ENCODE measurements at places on chromosomes 3 and 15.

GRCh38 chr3:130857336-130858026, 36.4 kb upstream of the ATP2C1 start:
- DNase-seq = no peak

- no peak for DNase-seq
Measured at GRCh38 chr3:51662456-51662855, 8.6 kb upstream of the TEX264 start.

- DNase-seq = no peak
Measured at GRCh38 chr3:114111060-114111770, 54.7 kb downstream of the QTRT2 start.

DNA sequence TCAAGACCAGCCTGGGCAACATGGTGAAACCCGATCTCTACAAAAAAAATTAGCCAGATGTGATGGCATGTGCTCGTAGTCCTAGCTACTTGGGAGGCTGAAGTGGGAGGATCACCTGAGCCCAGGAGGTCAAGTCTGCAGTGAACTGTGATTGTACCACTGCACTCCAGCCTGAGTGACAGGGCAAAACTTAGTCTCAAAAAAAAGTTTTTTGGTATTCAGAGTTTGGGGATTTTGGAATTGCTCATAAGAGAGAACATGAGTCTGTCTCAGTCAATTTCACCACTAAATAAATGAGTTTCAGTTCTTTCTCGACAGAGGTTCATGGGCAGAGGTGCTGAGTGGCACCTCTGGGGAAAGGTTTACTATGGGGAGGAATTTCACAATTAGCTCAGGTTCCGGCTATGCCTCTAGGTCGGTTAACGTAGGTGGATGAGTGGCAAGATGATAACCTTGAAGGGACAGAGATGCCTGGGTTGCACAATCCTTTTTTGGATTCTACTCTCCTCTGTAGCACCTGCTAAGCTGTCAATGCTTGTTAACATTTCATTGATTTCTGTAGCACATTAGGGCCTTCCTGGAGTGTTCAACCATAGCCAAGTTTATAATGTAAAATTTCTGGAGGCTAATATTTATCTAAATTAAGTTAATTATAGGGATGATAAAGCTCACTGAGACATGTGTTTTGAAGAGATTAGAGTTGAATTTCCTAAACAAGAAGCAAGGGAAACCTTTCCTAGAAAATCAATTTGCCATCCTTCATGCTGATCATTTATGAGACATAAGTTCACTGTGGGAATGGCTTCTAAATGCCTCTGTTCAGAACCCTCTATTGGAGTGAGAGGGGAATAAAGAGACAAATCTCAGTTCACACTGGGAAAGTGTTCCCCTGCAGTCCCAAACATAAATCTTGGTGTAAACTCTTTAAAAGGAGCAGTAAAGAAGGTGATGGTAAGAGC, 37.4 kb upstream of the DCP1A start:
- DNase-seq = no peak

DNA sequence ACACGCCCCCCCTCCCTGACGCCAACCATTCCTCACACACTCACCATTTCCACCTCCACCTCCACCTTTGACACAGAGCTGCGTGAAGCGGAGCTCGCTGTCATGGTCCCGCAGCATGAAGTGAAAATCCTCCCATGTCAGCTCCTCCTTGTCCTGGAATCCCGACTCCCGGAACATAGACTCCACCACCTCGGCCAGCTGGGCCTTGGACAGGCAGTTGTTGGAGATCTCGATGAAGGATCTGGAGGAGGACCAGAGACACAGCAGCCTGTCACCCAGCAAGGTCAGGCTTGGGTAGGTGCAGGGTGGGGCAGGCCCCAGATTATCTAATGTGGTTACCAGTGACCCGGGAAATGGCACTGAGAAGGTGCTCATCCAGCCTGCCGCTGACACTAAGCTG, 12.2 kb downstream of the DUOX2 start:
- no peak for DNase-seq

GRCh38 chr15:85314146-85314545, 66.3 kb upstream of the AKAP13 start:
- DNase-seq = no peak

- no peak for DNase-seq
Measured at GRCh38 chr3:67610458-67610857, 44.0 kb downstream of the SUCLG2 start.

DNA sequence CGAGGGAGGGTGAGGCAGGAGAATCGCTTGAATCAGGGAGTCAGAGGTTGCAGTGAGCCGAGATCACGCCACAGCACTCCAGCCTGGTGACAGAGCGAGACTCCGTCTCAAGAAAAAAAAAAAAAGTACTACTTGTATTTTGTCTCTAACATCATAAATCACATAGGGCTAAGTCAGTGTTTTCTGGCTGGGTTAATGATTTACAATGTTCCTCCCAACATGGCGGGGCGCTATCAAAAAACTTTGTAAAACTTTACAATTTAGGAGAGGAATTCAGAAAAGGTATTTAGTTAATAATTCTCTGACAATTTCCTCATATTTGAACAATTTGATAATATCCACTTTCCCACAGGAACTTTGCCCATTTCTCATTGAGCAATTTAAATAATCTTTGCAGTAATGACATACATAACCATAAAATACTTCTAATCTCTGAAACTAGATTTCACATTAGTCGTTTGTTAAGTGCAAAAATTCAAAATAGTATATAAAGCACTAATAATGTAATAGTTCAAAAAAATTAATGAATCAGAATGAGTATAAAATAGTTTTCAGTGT, 26.6 kb upstream of the B3GNT5 start:
- DNase-seq = no peak

- no peak for DNase-seq
Measured at GRCh38 chr15:61537337-61537736, 308.2 kb upstream of the RORA start.

GRCh38 chr3:140290105-140290504, 355.1 kb downstream of the CLSTN2 start:
- DNase-seq = no peak

DNA sequence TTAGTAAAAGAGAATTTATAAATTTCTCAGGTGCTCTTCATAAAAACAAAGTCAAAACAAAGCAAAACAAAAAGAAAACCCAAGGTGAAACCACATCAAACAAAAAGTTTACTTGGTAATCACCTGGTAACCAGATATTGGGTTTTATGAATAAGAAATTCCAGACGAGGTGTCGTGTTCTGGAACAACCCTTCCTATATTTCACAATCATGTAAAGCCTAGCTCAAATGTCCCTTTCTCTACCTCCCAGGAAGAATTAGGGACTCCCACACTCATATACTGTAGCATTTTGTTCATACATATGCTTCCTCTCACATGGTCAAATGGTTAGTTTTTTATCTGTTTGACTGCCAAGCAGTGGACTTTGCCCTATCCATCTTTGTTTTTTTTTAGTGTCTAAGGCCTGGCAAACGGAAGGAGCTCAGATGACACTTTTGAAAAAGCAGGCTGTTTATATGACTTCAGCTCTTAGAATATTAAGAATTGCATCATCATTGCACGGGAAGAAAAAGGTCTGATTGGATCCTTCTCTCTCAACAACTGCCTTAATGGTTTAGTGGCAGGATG, 326.7 kb upstream of the TBL1XR1 start:
- no peak for DNase-seq

- DNase-seq = no peak
Measured at GRCh38 chr3:55445551-55445950, 41.6 kb downstream of the WNT5A start.

GRCh38 chr3:100268156-100268555, 7.4 kb downstream of the TBC1D23 start:
- DNase-seq = no peak

- DNase-seq = no peak
Measured at GRCh38 chr3:195160908-195161434, 110.0 kb downstream of the XXYLT1 start.

- no peak for DNase-seq
Measured at GRCh38 chr15:93088200-93088980, 621 bp downstream of the RGMA start.

GRCh38 chr15:91942720-91943394, 89.3 kb downstream of the SLCO3A1 start:
- DNase-seq = no peak

DNA sequence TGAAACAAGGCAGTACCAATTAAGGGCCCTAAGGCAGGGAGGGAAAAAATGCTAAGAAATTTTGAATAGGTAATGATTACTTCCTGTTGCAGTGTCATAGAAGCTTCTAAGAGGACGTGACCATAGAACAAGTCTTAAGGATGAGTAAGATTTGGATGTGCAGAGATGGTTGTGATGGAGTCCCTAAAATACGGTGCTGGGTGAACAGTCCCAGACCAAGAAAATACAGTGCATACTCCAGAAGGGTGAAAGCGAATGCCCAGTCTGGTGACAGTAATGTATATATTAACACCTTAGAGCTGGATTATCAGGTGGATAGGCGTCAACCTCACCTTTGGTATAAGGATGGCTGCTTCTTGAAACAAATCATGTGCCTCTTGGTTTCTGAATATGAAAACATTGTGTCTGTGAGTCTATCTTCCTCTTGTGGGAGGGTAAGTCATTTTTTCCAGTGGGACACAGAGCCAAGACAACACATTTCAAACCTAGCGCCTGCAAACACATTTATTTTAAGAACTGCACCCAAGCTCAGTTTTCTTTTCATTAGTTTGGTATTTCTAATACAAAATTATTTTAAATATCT, 101.2 kb upstream of the TP63 start:
- DNase-seq = no peak

GRCh38 chr3:171789759-171790505, 20.4 kb downstream of the PLD1 start:
- no peak for DNase-seq

- DNase-seq = no peak
Measured at GRCh38 chr3:13653631-13654279, 104.8 kb downstream of the FBLN2 start.

DNA sequence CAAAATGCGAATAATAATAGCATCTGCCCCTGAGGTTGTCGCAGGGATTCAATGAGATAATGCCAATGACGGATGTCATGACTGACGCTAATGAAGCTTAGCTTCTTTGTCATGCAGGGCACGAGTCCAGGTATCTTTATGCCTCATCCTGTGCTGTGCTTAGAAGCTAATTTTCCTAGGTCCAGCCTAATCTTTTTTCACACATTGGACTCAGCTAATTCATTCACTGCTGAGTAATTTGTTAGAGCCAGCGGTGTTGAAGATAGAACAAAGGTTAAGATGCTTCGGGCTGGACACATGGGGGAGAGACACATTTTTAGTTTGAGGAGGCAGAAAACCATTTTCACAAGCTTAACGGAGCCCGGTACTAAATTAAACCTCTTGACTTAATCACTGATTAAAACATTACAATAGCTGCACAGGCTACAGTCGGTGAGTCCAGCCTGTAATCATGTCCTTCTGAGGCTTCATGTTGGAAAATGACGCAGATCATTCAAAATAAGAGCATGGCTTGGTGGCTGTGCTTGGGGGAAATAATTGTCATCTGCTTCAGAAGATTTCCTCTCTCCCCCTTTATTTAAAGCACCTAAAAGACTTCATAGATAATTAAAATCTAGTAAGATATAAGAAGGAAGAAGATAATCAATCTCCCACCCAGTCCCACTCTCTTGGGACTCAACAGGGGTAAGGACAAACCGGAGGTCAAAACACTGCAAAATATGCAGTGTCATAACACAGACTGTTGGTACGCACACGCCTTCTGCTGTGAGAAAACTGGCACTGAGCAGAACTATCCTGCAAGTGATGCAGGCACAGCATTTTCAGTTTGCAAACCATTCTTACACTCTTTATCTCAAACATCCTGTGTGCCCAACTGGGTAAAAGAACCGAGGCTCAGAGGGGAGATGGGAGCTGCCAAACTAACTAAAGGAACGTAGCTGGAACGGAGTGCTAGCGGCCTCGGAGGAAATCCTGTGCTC, 3.3 kb upstream of the CCDC174 start:
- DNase-seq = no peak

- peak; percentile 92 for DNase-seq
Measured at GRCh38 chr15:101652098-101652785, at the start of gene TM2D3. Gene TM2D3, minus strand, starts transcription at chr15:101652381. Its CDS starts 20 bp downstream, at chr15:101652361.

DNA sequence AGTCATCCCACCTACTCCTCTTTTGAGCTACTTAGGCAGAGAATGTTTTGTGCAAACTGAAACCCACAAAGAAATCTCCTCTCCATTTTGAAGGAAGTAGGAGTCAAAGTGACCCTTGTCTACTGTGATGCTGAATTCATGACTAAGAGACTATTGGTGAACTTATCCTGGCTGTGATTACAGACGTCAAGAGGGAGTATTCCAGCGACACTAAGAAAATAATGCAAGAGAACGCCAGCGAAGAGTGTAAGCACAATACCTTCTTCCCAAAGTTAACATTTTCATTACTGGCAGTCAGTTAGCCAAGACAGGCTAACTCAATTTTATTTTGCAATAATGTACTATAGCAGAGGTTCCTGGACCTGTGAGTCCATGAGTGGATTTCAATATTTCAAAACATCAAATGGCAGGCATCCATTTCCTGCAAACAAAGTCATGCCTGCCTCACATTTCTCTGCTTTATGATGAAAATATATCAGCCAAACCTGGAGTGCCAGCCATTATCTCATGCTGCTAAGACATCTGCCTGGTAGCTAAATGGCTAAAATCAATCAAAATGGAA, 59.0 kb downstream of the CTNNB1 start:
- DNase-seq = no peak

GRCh38 chr3:5194801-5195509, 7.4 kb downstream of the EDEM1 start:
- peak; percentile 32 for DNase-seq

DNA sequence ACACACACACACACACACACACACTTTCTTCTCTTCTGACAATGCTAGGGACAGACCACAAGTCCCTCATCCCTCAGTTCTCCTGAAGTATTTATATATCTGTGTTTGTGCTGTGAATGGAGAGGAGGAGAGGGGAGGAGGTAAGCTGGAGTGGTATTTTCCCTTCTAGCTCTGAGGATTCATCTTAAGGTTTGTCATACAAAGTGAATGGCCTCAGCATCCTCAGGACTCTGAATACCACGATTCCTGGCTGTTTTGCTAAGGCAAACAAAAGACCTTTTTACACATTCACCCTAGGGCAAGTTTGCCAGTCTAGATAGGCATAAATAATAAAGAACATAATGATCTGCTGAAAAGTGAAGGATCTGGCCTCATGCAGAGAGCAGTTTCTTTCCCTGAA, 65.7 kb upstream of the CHMP2B start:
- DNase-seq = no peak

DNA sequence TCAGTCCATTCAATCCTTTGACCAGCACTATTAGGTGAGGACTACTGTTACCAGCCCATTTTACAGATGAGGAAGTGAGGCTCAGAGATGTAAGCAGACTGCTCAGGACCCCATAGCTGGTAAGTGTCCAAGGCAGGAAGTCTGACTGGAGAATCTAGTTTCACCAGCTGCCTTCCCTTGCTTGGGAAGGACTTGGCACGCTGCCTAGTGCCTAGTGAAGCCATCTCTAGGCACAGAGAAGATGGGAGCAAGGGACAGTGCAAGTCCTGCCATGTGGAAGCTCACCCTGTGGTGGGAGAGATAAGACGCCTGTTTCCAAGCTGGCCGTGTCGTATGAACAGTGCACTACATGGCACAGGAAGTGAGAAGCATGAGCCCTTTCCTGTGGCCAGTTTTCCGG, 111.8 kb upstream of the TMC3 start:
- DNase-seq = no peak

GRCh38 chr3:134060561-134061385, 31.0 kb upstream of the SLCO2A1 start:
- DNase-seq = no peak

All from T-helper 1 cell (primary cell).